Stimulated activated CD4-positive, alpha-beta T cell treated with anti-CD3 and anti-CD28 coated beads, TNF-alpha, amount 100 ng/mL, for 48 hours (primary cell): ENCODE measurements at places on chromosomes 2 and 18.

GRCh38 chr2:227653419-227653818 is 13.2 kb upstream of the SCYGR5 start:
- no peak for DNase-seq

DNA sequence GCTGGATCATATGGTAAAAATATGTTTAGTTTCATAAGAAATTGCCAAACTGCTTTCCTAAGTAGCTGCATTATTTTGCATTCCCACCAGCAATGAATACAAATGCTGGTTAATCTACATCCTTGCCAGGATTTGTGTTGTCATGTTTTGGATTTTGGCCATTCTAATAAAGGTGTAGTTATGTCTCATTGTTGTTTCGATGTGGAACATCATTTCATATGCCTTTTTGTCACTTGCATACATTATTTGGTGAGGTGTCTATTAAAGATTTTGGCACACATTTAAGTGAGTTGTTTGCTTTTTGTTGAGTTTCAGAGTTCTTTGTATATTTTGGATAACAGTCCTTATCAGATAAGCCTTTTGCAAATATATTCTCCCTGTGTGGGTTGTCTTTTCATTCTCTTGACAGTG is 299.2 kb upstream of the TFPI start:
- DNase-seq: no peak

- DNase-seq: no peak
Observed at GRCh38 chr2:40346535-40347354, 105.1 kb downstream of the SLC8A1 start.

DNA sequence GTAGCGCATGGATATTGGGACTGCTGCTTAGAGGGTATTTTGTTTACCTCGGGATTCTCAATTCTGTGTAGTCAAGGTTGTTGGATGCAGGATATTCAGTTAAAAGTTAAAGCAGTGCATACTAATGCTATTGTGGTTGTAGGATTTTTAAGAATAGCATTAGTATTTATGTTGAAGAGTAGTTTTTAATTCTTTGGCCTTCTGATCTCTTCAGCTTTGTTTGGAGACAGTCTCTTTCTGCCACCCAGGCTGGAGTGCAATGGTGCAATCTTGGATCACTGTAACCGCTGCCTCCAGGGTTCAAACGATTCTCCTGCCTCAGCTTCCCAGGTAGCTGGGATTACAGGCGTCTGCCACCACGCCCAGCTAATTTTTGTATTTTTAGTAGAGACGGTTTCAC is 1.5 kb downstream of the RHBDD1 start:
- DNase-seq: no peak

- no peak for DNase-seq
Observed at GRCh38 chr2:120550282-120550681, 185.4 kb upstream of the GLI2 start.

DNA sequence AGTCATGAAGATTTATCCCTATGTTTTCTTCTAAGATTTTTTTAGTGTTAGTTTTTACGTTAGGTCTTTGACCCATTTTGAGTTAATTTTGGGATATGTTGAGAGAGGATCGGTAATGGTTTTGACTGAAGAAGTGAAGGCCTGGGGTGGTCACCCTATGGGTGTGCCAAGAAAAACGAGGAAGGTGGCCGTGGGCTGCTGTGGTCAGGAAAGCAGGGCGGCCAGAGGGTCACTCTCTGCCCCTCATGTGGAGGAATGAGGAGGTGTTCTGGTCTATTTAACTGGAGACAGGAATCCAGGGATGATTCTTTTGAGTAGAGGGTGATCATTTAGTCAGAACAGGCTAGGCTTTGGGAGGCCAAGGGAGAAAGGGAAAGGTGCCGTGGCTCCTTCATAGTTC is 50.7 kb downstream of the MYO7B start:
- no peak for DNase-seq

GRCh38 chr2:118709786-118710185 is 137.7 kb downstream of the EN1 start:
- DNase-seq: no peak

DNA sequence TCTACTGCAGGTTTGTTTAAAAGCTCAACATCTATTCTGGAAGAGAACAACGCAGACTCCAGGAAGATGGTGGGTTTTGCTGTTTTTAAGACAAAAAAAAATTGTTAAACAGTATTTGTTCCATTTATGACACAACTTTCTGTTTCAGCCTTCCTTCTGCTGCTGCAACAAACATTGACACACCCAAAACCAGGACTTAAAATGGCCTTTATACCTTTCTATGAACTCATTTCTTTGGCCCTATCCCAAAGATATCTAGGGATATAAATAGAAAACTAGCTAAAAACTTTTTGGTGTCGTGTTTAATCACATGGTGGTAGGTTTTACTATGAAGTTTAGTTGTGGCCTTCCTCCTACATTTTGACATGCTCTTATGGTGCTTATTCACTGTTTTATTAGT is 964 bp upstream of the GALNT3 start:
- no peak for DNase-seq

GRCh38 chr2:161788175-161788574 is 164.0 kb downstream of the SLC4A10 start:
- DNase-seq: no peak

DNA sequence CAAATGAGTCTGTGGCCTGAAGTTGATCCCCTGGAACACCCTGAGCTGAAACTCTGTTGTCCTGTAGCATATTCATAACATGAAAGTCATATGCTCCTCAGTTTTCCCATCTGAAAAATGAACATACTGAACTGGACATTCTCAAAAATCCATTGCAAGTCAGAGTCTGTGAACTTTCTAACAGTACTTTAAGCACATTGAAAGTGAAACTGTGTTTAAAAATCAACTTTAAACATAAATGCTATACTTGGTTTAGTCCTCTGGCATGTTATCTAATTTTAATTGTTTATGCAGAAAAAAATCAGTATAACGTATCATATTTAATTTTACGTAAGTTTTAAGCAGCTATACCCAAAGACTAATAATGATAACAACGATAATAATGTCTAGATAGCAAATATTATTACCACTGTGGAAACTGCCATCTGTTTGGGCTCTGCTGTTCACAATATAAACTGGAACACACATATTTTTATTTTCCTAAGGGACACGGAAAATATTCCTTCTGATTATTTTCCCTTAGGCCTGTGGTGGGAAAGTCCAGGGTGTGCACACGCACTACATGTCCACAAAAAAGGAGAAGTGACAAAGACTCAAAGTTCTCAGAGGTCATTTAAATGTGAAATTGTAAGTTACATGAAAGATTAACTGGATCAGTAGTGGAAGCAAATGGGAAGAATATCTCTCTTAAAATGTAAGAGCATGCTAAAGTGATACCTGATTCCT is 56.1 kb upstream of the TTN start:
- DNase-seq: no peak

DNA sequence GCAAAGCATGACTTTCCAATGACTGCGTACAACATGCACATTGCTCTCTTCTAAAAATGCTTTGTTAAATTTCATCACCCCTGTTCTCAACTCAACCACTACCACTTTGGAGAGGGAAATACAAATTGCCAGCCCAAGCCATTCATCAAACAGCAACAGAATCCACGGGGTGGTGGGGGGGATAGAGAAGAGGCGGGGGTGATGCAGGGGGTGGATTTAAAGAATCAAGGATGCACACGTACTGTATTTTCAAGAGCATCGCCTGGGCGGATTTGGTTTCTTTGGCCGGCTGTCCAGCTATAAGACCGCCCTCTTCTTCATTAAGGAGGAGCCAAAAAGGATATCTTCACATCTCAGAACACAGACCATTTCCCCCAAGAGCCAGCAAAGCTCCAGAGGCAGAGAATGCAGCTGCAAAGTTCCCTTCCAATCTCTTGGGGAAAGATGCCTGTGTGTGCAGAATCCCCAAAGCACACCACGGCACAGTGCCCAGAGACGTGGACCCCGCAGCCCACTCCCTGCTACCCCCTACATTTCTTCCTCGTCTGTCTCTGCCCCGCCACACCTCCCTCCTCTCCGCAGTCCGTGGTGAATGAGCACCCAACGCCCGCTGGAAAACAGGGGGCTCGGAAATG is 977 bp downstream of the SLC8A1 start:
- DNase-seq: no peak

- DNase-seq: no peak
Observed at GRCh38 chr2:71393216-71393615, 60.1 kb upstream of the DYSF start.

DNA sequence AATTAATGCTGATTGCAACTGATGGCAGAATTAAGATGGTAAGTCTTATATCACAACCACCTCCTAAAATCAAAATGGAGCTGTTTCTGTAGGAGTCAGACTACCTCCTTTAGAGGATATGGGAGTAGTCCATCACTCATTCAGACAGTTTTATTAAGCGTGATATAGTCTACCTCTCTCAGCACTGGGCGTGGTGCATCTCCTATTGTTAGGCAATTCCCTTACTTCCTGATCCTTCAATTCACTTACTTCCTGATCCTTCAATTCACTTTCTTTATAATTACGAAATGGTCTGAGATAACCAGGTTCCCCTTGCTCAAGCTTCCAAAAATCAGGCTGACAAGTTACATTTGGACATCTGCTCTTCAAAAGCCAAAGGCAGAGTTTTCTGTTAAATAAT is 31.9 kb downstream of the ATP8B1 start:
- DNase-seq: no peak

- DNase-seq: no peak
Observed at GRCh38 chr2:22037274-22037673, 913.5 kb downstream of the TDRD15 start.

GRCh38 chr2:203909261-203909967 is 27.1 kb upstream of the ICOS start:
- DNase-seq: no peak

DNA sequence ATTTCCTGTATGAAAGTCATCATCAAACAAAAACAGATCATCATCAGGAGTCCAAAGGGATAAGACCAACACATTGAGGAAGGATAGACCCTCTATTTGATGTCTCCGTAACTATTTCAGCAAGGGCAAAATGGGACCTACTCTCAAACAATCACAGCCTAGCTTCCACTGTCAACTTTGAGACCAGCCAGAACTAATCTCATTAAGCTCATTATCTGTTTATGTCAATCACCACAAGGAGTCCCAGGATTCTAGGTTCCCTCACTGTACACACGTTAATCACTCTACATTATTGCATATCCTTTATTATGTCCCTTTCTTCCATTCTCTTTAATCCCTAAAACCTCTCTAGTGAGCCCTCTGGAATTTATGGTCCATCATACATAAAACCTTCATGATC is 370.3 kb upstream of the LINC00305 start:
- DNase-seq: no peak

- DNase-seq: no peak
Observed at GRCh38 chr2:236200378-236200777, 32.2 kb upstream of the GBX2 start.

DNA sequence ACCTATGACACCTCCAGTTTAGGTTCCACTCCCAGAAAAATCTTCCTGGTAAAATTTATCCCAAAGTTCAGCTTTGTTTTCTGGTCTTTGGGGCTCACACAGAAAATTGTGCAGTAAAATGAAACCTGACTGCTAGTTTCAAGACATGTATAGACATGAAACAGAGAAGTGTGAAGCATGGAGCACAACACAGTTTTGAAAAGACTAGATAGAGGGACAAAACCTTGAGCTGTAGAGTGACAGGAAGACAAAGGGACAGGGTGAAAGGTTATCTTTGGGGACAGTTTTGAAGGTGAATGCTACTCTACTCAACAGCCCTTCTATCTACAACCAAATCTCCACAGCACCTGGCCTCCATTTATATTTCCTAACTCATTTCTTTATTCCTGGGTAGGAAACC is 352.6 kb downstream of the RBM43 start:
- DNase-seq: no peak

DNA sequence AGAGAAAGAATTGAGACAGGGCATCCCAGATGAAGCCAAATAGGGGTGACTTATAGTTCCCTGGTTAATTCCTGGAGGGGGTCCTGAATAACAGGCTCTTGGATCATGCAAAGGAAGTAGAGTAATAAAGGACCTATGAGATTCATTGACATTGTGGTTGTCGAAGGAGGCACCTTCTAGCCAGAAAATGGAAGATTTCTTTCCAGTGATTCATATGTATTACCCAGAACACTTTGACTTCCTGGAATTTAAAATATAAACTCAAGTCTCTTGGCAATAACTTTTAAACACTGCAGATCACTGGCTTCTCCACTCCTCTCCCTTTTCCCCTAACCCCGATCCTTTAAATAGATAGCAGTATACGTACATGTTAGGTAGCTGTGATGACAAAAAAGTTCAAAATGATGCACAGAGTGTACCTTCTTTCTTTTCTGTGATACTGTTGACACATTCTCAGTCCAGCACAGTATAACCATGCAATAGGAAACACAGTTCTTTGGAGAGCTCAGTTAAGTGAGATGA is 211.8 kb downstream of the LTBP1 start:
- no peak for DNase-seq

GRCh38 chr18:23532848-23533247 is 29.5 kb downstream of the RMC1 start:
- no peak for DNase-seq

- no peak for DNase-seq
Observed at GRCh38 chr18:38971881-38972280, 1406.3 kb upstream of the CELF4 start.

- no peak for DNase-seq
Observed at GRCh38 chr18:27428120-27428519, 243.0 kb upstream of the CHST9 start.

- no peak for DNase-seq
Observed at GRCh38 chr18:56517196-56517595, 121.2 kb downstream of the TXNL1 start.

- no peak for DNase-seq
Observed at GRCh38 chr2:191474464-191474863, 203.5 kb upstream of the NABP1 start.

GRCh38 chr2:39640107-39640506 is 25.6 kb upstream of the TMEM178A start:
- no peak for DNase-seq

DNA sequence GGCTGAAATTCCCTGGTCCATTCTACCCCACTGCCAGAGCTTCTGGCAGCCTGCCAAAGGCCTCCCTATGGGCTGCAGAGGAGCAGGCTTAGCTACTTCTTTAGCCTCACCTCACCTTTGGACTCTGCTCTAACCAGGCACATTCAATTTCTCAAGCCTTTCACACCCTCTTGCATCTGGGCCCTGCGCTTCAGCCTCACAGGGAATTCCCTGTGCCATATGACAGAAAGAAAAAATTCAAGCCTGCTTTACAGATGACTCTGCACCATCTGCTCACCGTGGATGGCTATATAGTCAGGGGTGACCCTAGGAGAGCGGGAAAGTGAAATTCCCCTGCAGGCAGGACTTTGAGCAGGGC is 62.5 kb downstream of the REEP1 start:
- no peak for DNase-seq

- DNase-seq: no peak
Observed at GRCh38 chr18:22865354-22866116, 67.6 kb upstream of the RBBP8 start.

GRCh38 chr2:45978302-45978859 is 318.8 kb upstream of the EPAS1 start:
- DNase-seq: no peak

DNA sequence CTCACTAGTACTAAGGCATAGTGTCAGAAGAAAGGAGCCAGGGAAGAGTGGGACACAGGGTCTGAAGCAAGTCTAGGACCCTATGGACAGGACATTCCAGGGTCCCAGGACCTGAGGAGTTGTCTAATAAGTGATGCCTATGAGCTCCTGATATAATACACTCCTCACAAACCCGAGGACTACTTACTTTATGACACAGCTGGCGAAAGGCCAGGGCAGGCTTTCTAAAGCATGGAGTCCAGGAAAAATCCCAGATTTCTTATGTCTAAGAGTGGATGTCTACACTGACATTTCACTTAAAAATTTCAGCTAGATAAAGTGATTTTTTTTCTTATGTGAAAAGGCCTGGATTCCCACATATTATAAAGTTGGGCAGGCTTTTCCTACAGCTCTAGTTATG is 502.2 kb upstream of the SETBP1 start:
- DNase-seq: no peak

GRCh38 chr2:229832510-229832898 is 89.3 kb downstream of the TRIP12 start:
- no peak for DNase-seq
